Mesenteric fat pad (tissue), 1 donor: ENCODE measurements at places on chromosomes 4 and X. TPM values are rescaled to one million over a fixed set of nuclear protein-coding genes. Genes with fewer than 3 reads are reported as not detected.
A peak's percentile ranks its signal among the peaks of the same experiment; 100 is the strongest.

GRCh38 chr4:39166669-39167068 is 15.7 kb upstream of the WDR19 start:
- no peak for DNase-seq

Gene HPF1
- total RNA-seq: 17.7 TPM

GRCh38 chr4:85587952-85588351 is 113.0 kb downstream of the ARHGAP24 start:
- DNase-seq: no peak

GRCh38 chrX:88735835-88736234 is 11.2 kb upstream of the CPXCR1 start:
- no peak for DNase-seq

DNA sequence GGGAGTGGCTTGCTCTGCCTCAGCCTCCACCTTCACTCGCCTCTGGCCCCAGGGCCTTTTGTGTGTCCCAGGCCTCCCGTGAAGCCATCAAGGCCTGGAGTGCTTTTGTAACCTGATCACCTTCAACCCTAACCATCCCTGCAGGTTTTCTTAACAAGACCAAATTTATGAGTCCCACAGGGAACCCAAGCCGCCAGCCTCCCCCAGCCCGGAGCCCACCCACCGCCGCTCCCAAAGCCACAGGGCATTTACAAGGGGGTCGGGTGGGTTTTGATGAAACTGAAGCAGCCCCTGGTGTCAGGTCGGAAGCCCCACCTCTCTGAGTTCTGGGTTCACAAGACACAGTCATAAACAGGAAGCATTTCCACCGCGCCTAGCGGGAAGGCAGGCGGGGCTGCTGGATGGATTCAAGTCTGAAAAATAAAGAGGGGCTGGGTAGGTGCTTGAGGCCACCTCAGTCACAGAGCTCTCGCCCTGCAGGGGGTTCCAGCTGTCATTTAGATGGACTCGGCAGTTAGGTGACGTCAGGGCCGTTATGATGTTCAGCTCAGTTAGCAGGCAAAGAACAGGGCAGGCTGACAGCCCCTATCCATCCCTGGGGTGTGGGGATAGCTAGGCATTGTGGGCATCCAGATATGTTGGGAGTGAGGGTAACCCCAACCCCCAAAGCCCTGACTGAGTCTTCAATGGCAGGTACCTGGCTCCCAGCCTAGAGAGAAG is 128.5 kb downstream of the BCOR start:
- no peak for DNase-seq

Gene SPANXN4
- total RNA-seq: not detected

DNA sequence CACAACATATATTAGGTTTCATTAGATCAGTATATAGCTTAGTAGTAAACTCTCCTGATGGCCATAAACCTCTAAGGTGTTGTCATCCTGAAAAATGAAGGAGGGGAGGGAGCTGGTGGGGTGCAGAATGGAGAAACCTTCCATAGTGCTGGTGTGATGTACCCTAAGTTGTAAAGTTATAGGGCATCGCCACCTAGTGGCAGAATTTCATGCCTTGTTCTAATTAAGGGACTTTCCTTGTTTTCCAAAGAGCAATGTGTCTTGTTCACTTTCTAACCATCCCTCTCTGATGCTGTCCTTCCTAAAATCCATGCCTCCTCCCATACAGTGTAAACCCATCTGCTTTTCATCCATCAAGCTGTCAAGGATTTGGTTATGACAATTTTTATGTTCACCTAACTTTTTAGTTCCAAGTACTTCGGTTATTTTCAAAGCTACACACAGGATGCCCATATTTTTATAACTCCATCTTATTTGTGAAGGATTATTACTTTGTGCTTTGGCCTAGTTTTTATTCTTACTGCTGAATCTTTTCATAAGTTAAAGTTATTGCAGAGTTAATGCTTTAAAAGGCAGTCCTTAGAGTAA is 4.5 kb downstream of the NBDY start:
- DNase-seq: no peak

Gene LUZP4
- total RNA-seq: not detected

DNA sequence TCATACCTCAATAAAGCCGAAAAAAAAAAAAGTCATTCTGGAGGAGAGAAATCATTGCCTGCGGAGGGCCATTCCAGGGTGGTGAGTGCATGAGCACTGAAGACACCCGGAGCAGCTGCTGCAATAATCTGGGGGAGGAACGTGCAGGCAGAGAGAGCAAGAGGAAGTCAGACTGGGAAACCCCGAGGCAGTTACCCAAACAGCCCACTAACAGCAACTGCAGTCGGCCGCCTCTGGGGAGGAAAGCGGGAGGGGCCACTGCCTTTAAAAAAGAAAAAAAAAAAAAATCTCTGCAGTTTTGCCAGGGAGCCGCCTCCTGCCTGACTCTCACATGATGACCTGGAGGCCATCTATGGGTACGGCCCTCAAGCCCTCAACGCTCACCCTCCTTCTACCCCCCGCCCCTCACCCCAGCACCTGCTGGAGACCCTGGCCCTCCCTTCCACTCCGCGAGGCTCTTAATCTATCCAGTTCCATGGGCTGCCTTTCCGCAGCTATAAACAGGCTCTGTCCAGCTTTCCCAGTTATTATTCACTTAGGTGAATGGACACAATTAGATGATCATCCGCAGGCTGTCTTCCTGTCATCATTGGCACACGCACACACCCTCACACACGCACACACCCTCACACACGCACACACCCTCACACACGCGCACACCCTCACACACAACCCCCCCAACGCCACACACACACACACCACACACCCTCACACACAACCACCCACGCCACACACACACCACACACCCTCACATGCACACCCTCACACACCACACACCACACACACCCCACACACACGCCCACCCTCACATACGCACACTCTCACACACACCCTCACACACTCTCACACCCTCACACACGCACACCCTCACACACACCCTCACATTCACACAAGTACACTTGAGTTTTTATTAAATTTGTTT is 3.4 kb upstream of the AVPR2 start:
- no peak for DNase-seq

Gene XPNPEP2
- total RNA-seq: 9.6 TPM

Gene SSX2B
- not detected for total RNA-seq

DNA sequence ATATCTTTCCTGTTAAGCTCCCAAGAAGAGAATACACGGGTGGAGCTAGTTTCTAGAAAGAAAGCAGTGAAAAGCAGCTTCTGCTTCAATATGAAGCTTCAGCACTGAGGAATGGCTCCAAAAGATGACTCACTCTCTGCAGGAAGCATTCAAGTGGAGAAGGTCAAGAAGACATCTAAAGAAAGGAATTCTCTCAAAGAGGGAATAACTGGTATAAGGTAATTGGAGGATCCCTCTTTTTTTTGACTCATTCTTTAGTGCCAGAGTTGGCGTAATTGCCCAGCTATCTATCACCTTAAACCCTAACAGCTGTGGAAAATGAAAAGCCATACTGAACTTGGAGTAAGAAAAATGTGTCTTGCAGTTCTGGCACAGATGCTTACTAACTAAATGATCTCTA is 3.5 kb downstream of the EDA2R start:
- DNase-seq: no peak

- no peak for DNase-seq
These were observed 492.1 kb downstream of the PACRGL start for GRCh38 chr4:21192367-21192766.

DNA sequence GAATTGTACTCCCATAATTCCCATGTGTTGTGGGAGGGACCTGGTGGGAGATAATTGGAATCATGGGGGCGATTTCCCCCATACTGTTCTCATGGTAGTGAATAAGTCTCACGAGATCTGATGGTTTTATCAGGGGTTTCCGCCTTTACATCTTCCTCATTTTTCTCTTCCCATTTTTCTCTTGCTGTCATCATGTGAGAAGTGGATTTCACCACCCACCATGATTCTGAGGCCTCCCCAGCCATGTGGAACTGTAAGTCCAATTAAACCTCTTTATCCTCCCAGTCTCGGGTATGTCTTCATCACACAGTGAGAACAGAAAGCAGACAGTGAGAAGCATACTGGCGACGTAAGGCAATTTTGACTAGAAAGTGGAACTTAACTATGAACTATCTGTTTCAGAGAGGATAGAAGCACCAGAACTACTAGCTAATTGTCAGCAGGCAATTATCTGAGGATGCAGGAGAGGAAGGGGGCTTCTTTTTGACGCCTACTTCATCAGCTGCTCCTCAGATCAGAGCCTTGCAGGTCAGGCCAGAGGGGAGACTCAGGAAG is 8.5 kb upstream of the GPR50 start:
- no peak for DNase-seq

GRCh38 chrX:638482-639131 is 8.0 kb downstream of the SHOX start:
- DNase-seq: peak; percentile 49

DNA sequence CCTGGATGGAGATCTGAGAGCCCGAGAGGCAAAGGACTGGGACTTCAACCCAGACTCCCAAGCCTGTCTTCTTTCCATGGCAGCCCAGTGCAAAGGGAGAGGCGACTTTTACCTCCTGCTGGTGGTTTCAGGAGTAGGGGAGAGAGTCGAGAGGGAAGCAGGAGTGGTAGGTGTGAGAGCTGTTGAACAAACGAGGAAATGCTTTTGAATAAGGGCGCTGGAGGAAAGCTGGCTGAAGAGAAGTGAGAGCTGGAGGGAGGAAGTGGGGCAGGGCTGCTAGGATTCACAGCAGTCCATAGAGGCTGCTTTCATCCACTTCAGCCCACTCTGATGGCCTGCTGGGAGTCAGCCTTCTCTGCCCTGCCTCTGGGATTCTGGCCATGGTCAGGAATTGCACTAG is 81.8 kb upstream of the EFNB1 start:
- peak; percentile 37 for DNase-seq

DNA sequence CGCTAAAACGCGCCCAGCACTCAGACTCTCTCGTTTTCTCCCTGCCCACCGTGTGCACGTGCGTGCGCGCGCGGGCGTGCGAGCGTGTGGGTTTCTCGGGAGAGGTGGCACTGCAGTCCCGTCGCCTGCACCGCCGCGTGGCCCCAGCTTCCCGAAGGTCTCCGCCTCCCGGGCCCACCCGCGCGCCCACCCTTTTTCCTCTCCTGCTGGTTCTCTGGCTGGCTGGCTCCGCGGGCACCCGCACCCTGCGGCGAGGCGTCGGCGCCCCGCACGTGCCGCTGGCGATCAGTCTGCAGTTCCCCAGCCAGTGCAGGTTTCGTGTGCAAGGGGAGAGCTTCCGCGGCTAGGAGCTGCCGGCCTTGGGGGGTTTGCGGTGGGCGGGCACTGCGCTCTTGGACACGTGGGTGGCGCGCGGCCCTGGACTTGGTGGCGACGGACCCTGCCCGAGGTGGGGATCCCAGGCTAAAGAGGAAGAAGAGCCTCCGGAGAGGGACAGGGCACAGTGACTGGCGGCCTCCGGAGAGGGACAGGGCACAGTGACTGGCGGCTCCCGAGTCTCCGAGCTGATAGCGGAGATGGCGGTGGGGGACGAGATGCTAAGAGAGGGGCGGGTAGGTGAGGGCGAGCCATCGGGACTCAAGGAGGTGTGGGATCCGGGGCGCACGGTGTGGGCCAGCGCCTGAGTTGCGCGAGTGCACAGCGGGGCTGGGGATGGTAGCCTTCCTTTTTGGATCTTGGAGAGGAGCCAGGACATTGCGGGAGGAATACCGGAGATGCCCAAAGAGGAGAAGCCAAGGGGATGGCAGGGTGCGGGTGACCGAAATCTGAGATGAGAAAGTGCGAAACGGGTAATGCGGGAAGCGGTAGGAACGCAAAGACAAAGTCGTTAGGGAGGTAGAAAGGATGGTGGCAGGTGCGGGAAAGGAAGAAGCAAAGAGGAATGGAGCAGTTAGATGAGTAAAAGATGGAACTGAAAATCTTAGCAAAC is at the start of gene FAM184B:
TSS of gene FAM184B (minus strand) at position 322 of the 988 bp plus-strand sequence. CDS start 322 bp downstream, outside the sequence.
- no peak for DNase-seq

Gene HAUS3
- 12.7 TPM for total RNA-seq

DNA sequence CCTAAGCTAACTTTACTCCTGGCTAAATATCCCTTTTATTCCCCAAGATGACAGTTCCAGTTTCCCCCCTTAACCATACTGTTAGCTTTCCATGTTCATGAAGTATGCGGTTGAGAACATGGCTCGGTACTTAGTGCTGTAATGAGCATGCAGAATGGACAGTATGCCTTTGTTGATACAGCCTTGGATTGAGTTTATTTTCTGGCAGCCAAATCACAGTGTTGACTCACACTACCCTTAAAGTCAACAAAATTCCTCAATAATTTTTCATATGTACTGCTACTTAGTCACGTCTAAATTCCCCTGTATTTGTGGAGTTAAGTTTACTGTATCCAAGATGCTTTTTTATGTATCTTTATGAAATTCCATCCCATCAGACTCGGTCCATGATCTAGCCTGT is 1.4 kb upstream of the VEGFC start:
- DNase-seq: no peak

DNA sequence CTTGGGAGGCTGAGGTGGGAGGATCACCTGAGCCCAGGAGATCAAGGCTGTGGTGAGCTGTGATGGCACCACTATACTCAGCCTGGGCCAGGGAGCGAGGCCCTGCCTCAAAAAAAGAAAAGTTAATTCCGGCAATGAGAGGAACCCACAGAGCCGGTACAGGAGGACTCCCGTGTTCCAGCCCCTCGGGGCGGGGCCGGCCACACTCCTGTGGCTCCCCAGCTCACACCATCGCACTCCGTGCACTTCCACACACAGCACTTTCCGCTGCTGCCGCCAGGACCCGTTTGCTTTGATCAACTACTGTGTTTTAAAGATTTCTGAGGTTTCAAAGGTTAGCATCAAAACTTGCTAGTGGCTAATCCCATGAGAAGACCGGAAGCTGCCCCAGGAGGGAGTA is 171.7 kb downstream of the AFAP1 start:
- no peak for DNase-seq

Gene CLGN
- not detected for total RNA-seq

DNA sequence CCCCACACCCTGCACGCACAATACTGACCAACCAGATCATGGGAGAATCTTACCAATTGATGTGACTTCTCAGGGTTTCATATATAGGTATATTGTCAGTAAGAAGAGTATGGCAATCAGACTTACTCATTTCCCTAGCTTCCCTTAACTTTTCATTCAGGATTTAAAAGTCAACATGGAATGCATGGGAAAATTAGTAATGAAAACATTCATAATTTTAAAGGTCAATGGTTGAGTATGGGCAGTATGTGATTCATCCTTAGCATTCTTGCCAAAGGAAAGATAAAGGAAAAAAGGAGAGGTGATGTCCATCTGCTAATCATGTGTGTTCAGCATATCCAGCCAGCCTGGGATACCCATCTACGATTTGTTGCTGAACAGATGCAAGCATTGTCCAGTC is 4.0 kb downstream of the DIPK2B start:
- DNase-seq: no peak

DNA sequence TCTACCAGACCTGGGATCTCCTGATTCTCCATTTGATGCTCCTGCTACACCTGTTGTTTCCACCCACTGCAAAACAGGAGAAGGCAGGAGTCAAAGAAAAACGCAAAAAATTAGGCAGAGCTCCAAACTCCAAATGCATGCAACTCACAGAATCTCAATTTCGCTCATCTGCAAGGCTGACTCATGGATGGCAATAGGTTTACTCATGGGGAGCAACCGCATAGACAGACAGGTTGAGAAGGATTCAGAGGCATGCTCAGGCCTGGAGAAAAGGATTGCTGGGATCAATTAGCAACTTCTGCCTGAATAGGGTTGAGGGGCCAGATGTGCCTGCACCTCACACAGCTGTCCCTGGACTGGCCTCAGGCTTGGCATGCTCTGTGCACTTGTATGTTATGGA is 231.0 kb downstream of the LDB2 start:
- DNase-seq: no peak

Gene SUPT20HL2
- not detected for total RNA-seq
